ENCODE measurements at places on chromosomes 7 and 10.

- no peak for DNase-seq
Measured at GRCh38 chr10:73647875-73648651, 6.8 kb upstream of the MYOZ1 start.

DNA sequence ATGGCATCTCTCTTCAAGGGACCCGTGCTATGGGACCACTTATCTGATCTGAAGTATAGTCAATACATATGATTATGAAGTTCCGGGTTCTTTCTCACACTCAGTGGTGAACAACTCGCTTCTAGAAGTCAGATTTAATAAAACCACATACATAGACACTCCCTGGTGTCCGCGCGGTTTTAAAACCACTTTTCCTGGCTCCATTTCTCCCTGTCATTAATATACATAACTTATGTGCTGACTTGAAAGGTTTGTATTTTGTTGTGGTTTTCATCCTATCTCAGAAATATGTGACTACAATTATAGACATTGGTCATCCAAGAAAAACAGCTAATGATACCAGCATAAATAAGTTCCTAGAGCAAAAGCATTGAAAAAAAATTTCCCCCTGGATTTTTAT is 34.0 kb downstream of the SVIL start:
- DNase-seq, result no peak

DNA sequence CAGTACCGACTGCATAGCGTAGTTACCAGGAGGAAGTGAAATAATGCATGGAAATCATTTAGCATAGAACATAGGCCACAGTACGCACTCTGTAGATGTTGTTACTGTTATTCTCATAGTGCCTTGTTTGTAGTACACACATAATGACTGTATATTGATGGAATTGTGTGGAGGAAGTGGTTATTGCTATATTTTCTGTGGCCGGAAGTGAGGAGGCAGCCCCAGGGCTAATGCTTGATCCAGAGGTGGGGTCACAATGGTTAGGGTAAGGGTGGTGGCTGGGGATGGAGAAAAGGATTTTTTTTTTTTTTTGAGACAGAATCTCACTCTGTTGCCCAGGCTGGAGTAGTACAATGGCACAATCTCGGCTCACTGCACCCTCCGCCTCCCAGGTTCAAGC is 4.5 kb upstream of the MGAM start:
- DNase-seq, result no peak

- DNase-seq, result no peak
Measured at GRCh38 chr10:76356557-76356956, 925.1 kb downstream of the LRMDA start.

DNA sequence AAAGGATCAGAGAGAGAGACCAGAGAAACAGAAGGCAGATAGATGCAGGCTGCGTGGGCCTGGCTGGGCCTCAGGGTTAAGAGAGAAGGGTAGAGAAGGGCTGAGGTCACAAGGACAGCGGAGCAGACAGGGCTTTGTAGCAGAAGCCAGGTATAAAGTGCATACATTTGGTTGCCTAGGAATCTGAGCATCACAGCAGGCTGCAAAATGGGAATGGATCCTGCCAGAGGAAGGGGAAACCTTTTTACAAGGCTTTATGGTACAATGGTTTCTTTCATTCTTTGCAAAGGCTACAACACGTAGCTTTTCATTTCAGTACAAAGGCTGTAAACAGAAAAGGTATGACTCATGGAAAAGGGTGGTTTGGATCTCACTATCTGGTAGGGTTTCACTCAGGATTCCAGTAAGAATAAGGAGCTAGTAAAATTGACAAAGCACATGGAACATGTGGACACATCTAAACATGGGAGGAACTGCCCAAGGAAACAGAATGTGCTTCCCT is 275.1 kb downstream of the DOCK4 start:
- no peak for DNase-seq

- DNase-seq, result no peak
Measured at GRCh38 chr7:133020496-133020895, 61.4 kb downstream of the CHCHD3 start.

GRCh38 chr10:105138358-105138757 is 497.3 kb downstream of the SORCS3 start:
- no peak for DNase-seq

GRCh38 chr10:92241158-92241500 is 49.7 kb downstream of the CPEB3 start:
- no peak for DNase-seq

GRCh38 chr7:14691597-14692203 is 210.9 kb downstream of the DGKB start:
- DNase-seq, result no peak

DNA sequence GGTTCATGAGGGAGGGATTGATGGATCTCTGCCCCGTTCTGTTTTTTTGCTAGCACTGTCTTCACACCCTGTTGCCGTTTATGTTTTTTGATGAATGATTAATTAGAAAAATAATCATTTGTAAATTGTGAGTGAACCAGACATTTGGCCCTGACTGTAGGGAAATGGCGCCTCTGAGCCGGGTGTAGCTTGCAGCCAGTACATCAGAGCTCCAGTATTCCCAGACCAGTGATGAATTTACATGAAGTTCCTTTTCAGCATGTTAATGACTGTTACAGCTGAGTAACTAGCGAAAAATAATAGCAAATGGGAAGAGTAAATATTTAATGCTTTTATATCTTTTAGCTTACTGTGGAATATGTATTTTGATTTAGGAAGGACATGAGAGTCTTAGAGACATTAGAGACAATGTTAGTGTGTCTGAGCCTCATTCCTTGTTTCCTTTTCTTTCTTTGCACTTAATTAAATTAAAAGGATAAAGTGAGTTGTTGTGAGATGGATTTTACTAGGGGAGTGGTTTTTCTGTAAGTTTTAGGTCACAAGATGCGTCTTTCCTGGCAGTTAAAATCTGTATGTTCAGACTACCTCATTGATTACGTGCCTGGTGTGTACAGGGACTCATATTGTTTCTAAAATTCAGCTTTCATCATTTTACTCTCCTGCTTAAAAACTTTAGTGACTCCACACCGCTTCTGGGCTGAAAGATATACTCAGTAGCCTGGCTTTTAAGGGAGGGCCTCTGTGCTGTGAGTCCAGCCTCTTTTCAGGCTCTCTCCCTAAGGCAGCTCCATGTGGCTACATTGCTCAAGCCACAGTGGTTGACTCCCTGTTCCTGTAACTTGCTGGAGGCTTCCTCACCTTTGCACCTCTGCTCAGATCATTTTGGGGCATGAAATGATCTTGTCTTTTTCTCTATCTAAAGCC is 86.4 kb downstream of the AUTS2 start:
- no peak for DNase-seq

DNA sequence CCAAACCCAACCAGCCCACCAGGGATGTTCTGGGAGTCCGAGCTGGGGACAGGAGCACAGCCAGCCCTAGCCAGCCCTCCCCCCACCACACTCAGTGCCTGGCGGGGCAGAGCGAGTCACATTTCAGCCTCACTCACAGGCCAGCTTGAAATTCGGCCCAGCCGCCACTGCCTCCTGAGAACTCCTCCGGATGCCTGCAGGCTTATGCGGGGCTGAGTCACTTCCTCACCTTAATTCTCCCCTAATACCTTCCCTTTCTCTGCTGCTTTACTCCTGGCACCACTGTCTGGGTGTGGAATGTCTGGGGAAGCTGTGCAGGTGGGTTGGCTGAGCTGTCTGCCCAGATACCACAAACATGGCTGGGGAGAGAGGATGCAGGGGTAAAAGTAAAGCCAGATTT is 22.6 kb upstream of the DLG5 start:
- no peak for DNase-seq
